ENCODE measurements at places on chromosomes 16 and 17.

GRCh38 chr16:180101-180675, at the start of gene HBQ1:
HBQ1 (plus strand) TSS chr16:180459; CDS start chr16:180487, 28 bp downstream.
- DNase-seq = no peak

DNA sequence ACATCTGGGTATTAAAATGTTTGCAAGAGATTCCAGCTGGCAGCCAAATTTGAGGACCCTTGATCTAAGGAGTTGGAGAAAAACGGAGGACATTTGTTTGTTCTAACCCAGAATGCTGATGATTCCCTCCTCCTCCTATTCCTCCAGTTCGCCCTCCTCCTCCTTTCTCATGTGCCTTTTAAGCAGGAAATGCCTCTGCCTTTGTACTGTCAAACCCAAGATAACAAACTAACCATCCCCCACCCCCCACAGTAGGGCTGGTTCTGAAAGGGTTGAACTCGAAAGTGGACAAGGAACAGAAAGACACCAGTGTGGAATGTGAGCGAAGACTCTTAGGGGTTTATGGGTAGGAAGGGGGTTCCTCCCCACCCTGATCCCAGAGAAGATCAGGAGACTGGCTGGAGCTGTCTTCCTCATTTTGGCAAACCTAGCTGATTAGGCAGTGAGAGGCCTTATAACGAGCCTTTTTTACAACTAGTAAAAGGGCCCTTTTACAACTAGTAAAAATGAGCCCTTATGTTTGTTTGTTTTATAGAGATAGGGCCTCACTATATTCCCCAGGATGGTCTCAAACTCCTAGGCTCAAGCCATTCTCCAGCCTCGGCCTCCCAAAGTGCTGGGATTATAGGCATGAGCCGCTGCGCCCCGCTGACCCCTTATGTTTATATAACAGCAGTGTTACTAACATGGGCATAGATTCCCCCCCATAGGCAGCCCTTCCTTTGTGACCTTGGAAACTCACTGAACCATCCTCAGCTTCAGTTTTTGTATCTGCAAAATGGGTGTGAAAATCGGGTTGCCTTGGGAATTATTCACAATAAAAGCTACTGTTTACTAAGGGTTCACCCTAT, 975 bp downstream of the CHD9 start:
- DNase-seq = no peak

DNA sequence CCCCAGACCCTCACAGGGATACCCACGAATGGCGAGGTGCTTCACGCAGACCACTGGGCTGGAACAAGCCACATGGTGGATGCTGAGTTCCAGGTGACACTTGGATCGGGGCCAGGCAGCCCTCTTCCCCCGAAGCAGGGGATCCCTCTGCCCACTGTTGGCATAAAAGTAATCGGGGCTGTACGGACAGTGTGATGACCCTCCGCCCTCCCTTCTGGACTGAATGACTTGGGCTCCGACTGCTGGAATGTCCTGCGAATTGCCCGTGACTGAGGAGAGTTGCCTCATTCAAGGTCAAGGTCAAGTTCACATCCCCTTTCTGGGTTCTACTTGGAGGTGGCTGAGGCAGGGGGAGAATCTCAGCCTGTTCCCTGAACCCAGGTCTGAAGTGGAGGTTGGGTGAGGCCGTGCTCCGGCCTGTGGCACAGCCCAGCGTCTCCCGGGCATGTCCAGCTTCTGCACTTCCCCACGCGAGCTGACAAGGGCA, 28.5 kb upstream of the CREBBP start:
- DNase-seq = no peak

DNA sequence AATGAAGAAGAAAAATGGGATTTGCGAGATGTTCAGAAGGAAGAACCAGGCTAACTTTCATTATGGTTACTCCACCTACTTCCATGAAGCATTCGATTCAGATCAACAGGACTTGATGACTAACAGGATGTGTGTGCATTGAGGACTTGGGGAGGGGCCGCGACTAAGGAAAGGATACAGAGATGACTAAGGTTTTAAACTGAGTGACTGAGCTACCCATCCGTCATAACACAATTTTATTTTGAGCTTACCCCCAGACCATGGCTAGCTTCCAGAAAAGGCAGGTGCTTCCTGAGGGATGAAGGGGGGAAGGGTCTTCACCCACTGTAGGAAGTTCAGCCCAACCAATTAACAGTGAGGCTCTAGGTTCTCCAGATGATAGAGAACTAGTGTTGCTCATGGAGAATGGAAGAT, 2.5 kb upstream of the CDYL2 start:
- no peak for DNase-seq

- DNase-seq = no peak
These were observed 82.8 kb downstream of the SNX29 start for GRCh38 chr16:12059216-12059769.

DNA sequence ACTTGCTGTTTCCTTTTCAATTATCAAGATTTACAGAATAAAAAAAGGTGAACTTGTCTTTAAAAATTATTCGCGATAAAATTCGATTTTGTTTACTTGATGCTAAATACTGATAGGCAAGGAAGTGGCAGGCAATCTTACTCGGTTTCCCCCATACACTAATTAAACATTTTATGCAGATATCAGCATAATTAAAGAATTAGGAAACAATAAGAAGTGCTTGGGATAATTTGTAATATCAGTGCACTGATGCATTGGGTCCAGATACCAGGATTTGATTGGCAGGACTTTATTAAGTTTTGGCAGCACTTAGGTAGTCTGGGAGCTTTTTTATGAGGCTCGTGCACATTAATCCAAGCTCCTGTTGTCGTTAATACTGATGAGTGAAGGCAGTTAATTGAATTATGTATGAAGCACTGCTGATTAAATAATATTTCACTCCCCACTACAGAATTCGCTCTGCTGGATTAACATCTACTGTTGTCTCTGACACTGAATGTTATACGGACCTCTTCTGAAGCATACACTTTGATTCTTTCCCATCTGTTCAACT, 165.6 kb downstream of the CA10 start:
- DNase-seq = no peak

GRCh38 chr17:6471531-6472465, 27.5 kb downstream of the PIMREG start:
- no peak for DNase-seq

GRCh38 chr16:64950731-64951130, 171.1 kb downstream of the CDH11 start:
- no peak for DNase-seq

DNA sequence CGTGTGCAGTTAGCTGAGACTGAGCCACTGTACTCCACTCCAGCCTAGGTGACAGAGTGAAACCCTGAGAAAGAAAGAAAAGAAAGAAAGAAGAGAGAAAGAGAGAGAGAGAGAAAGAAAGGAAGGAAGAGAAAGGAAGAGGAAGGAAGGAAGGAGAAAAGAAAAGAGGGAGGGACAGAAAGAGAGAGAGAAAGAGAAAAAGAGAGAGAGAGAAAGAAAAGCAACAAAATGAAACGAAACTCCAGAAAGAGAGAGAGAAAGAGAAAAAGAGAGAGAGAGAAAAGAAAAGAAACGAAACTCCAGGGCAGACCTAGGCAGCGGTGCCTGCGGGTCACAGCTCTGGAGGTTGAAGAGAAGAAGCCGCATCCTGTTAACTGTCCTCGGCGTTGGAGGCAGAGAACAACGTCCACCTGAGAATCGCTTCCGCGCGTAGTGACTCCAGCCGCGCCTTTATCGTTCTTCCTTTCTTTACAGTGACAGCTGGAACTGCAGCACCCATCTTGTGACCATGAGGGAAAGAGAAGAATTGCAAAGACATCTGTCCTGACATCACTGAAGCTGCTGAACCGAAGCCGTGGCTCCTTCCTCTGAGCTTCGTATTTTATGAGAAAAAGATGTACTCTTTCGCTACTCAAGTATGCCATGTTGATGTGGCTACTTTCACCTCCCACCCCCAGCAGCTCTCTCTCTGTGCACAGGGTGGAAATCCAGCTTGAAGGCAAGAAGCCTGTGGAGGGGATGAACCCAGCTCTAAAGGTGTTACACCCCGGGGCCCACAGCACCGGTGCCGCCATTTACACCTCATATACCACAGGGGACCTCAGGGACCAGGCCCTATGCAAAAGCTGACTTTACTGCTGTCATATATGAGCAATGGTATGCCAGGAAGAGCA, 56.9 kb upstream of the DOC2B start:
- no peak for DNase-seq

- no peak for DNase-seq
These were observed 51.2 kb downstream of the SOX9 start for GRCh38 chr17:72171703-72172667.

DNA sequence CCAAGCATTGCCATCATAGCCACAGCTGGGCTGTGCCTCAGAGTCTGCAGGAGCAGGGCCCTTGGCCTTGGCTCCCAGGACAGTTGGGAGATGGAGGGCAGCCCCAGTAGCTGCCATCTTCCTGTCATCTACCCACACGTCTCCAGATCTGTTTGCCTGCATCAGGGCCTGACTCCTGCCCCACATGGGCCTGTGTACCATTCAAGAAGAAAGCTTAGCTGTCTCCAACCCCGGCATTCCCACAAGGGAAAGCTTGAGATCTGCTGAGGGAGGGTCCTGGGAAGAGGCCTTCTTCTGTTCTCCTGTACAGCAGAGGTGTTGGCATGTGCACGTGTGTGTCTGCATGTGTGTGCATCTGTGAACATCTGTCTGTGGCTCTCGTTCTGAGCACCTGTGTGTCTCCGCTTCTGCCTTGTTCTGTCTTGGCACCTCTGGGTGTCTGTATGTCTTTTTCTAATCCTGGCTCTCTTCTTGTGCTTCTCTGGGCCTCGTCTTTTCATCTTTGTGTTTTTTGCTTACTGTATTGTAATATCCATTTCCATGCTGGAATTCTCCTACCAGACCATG, 122.2 kb downstream of the MRM1 start:
- DNase-seq = no peak

DNA sequence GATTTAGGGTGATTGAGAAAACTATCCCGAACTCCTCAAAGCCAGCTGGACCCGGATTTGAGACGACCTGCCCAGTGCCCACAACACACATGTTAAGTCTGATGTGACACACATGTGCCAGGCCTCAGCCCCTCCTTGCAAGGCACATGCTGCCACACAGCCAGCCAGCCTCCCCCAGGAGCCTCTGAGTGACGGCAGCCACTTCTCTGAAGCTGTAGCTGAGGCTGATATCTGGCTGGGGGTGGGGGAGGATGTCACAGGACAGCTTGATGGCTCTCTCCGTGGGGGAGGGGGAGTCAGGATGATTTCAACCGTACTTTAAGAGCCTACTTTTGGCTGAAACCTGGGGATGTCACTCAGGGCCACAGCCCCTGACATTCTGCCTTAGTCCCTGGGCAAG, 40.9 kb downstream of the SRCIN1 start:
- DNase-seq = no peak

DNA sequence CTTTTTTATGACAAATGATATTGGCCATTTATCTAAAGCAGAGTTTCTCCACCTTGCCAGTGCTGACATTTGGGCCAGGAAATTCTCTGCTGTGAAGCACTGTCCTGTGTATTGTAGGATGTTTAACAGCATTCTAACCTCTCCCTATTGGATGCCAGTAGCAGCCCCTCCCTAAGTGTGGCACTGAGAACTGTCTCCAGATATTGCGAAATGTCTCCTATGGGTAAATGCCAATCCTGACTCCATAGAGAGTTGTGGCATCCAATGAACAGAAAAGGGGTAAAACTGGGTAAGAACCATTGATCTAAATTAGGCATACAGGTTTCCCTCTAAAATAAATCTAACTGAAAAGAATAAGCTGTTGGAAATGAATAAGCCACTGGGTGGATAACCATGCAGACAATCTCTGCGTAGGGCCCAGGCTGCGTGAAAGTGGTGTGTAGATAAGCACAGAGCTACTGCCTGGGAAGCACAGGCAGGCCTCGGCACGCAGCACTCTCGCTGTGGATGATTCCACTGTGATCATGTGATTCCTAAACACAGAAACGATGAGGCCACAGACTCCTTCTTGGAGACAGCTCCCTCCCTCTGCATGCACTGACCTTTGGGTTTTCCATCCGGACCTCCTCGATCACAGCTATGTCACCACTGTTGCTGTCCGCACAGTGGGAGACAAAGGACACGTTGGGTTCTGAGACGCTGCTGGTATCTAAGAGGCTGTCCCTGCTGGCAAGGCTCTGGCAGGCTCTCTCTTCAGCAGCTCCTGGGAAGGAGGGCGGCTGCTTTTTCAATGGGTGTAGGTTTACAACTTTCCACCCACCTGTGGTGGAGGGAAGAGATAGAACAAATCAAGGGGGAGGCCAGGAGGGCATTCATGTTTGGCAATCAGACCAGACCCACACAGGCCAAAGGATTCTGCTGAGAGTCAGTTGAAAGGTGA, 44.1 kb downstream of the GTF3C1 start:
- DNase-seq = no peak

GRCh38 chr16:89829630-89830437, 1.6 kb downstream of the SPIRE2 start:
- DNase-seq = no peak

- no peak for DNase-seq
These were observed 445.6 kb upstream of the CA10 start for GRCh38 chr17:52604105-52604504.

DNA sequence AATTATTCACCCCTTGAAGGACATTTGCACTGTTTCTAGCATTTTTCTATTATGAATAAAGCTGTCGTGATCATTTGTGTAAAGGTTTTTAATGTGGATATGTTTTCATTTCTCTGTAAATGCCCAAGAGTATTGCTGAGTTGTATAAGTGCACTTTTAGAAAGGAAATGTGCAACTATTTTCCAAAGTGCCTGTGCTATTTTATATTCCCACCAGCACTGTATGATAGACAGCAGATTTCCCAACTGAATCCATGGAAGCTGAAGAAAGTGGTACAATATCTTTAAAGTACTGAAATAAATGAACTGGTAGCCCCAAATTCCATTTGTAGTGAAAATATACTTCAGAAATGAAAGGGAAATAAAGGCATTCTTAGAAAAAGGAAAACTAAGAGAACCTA, 238.4 kb downstream of the BCAS3 start:
- DNase-seq = no peak

GRCh38 chr17:2713881-2714280, 2.3 kb upstream of the CLUH start:
- no peak for DNase-seq

DNA sequence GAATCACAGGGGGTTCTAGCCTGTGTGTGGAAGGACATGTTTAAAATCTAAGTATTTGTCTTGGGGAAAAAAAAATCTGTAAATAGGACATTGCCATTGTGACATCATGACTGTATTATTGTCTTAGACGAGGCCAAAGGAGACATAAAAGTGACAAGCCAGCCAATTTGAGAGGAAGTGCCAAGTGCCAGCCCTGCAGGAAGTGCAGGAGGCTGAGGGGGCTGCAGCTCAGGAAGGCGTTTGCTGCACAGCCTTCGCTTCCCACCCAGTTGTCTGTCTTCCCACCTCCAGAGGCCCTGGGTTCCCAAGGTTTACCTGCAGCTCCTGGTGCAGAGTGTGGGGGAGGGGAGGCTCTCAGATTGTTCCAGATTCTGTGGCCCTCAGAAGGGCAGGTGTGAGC, 1.3 kb downstream of the ADCY7 start:
- DNase-seq = no peak

GRCh38 chr16:25613931-25614330, 77.8 kb upstream of the HS3ST4 start:
- DNase-seq = no peak

- no peak for DNase-seq
These were observed 30.5 kb downstream of the DHX38 start for GRCh38 chr16:72124148-72124547.

- peak; percentile 34 for DNase-seq
These were observed 329 bp downstream of the KPNB1 start for GRCh38 chr17:47649972-47650524.

Measured in T-helper 22 cell (primary cell).